ENCODE measurements at places on chromosomes 6 and 20.

- no peak for DNase-seq
Observed at GRCh38 chr6:117464700-117465099, 17.8 kb upstream of the DCBLD1 start.

DNA sequence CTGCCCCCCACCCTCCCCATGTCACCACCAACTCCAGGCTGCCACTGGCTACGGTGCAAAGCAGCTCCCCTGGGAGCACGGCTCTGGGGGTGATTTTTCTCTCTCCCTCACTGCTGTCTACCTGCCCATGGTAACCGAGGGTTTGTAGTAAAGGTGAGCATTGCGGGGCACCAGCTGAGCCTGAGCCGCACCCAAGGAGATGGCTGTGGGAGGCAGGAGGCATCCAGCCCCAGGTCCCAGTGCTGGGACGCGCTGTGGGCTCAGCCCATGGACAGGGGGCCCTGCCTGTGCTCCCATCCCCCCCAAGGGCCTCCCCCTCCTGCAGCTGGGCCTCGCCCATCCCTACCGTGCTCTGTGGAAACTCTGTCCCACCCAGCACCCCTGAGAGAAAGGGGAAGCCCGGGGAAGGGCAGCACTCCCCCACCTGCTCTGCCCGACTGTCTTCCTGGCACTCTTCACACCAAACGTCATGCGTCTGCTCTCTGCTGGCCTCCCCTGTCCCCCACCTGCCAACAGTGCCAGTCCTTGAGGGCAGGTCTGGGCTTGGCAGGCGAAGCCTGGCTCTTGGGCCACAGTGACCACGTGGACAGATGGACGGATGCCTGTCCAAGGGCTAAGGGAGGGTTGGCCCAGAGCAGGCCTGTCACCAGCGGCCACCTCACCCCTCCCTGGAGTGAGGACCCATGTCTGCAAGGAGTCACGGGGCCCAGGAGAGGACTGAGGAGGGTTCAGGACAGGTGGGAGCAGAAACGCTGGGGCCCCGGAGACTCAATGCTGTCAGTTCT lies 3.8 kb upstream of the CHRNA4 start:
- DNase-seq: no peak

DNA sequence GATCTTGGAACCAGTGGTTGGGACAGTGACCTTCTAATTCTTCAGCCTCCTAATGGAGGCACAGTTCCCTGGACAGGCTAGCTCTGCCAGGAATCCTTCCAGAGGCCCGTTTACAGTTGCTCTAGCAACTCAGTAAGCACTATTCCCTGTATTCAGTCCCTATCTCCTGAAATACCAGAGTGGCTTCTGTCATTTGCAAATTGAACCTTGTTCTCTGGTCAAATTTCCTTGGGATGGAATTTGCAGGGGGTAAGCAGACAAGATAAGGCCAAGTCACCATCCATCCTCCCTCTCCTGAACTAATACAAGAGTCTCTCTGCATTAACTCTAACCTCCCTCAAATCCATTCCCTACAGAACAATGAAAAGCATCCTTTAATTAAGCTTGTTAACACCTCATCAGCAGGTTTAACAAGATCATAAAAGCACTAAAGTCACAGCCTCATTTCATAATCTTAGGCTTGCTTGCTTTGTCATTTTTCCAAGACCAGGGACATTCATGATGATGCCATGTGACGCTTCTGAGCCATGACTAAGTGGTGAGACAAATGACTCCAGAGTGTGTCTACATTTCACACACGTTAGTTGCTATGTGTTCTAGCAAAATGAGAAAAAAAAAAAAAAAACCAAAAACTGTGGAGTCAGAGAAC lies 37.1 kb downstream of the SLC22A23 start:
- no peak for DNase-seq

- peak; percentile 42 for DNase-seq
Observed at GRCh38 chr20:3115190-3116107, 30.9 kb upstream of the AVP start.

DNA sequence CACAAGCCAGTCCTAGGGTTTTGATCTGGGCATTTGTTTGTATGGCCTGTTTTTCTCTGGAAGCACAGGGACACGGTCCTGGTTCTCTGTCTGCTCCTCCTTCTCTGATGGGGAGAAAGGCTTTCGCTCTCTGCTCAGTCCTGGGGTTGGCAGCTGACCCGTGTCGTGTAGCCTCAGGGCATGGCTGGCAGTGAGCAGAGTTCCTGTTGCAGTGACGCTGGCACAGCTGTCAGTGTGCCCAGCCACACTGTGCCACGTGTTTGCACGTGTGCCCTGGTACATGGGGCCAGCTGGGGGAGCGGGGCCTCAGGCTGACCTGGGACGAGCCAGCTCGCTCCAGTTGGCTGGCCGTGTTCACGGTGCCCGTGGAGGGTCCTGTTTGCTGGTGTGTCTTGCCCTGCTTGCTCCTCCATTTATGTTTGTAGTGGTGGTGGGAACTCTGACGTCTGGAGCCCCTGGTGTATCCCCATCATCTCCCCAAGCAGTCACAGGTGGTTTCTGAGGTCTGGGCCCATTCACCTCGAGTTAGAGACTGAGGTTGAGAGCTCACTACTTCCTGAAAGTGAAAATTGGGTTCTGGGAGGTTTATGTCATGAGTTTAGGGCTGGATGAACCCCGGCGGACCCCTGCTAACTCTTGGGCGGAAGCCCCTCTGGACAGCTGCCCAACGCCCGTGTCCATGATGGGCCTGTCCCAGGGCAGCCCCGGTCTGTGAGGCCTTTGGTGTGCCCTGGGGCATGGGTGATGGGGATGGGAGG lies 10.2 kb upstream of the DNAJC5 start:
- no peak for DNase-seq

DNA sequence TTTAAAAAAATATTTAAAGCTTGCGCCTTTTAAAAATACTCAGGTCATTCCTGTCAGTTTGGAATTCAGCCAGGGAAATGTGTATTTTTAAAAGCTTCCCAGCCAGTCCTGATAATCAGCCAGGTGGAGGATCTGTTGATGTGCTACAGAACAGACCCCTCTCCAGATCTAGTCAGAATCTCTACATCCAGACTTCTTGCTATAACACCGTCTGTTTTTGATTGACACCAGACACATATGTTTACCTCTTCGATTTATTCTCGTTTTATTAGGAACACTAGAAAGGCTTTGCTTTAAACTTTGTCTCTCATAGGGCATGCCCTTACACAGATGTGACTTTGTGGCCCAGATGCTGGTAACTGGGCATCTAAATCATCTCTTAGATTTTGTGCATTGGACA lies 11.7 kb downstream of the PARD6B start:
- DNase-seq: no peak

GRCh38 chr20:53611449-53611894 lies 17.8 kb upstream of the ZNF217 start:
- no peak for DNase-seq

DNA sequence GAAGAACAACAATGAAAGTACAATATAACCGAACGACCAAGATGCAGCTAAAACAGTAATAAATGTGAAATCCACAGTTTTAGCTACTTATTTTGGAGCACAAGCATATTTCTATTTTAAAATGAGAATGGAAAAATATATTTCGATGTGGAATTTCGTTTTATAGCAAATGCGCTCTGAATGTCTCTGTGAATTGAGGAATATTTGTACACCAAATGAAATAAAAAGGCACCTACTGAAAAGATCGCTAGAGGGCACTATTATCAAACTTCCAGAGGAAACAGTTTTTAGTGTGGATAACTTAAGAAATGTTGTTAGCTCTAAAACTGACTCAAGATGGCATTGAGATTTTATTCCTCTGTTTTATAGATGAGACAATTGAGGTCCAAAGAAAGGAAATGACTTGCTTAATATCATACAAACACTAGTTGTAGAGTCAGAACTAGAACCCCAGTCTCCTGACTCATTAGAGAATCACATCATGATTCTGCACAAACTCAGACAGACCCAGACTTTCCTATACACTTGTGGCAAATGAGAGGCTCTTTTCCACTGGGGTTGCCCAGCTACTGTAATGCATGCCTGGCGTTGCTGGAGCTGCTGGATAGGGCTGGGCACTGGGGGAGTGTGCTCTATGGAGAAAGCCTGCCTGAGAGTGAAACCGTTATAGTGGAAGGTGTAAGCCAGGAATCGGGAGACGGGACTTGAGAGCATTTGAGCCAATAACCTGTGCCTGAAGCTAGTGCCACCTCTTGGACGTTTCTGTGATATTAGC lies 51.9 kb downstream of the GCLC start:
- peak; percentile 59 for DNase-seq

DNA sequence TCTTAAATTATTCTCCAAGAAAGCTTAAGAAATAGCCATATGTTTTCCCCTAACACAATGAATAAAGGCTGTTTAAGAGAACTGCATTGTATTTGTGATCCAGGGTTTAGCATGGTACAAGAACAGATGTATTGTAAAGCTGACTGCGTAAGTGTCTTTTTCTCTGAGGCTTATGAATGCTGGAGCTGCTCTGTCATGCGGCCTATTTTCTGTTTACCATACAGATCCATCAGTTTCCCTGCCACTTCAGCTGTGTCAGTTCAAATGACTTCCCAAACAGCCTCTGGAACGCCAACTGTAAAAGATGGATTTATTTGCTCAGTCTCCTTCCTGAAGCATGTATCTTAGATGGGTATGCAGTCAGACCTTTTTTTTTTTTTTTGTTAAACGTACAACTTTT lies 419.3 kb upstream of the HS3ST5 start:
- no peak for DNase-seq

DNA sequence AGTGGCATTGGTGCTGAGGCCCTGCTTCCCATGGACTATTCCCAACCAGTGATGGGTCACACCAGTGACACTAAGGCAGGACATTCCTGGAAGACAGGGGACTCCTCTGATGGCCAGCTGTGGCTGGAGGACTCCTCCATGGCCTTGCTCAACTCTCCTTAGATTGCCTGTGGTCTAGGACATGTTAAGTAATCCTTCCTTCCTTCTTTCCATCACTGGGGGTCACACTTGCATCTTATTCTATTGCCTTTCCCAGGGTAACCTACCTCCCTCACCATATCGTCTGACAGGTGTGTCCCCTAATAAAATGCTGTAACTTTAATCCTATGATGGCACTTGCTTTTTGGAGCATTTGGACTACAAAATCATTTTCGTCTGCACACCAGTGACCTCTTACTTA lies 24.5 kb upstream of the HLA-A start:
- DNase-seq: no peak

DNA sequence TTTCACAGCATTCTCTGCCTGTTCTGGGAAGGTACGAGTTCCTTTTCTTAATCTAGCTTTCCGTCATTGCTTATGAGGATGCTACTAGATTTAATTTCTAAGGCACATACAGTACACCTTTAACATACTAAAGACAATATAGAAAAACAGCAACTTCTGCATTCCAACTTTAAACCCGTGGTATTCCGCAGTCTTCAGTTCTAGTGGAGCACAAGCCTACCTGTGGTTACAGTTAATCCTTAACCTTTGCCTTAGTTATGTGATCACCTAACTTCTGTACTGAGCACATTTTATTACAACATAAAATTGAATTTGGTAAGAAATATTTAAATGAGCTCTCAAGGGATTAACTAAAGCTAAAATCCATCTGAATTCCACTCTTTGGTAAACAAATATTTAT lies 289.5 kb downstream of the BTBD9 start:
- no peak for DNase-seq

GRCh38 chr6:29596381-29596900 lies 11.5 kb downstream of the OR2H2 start:
- DNase-seq: no peak

DNA sequence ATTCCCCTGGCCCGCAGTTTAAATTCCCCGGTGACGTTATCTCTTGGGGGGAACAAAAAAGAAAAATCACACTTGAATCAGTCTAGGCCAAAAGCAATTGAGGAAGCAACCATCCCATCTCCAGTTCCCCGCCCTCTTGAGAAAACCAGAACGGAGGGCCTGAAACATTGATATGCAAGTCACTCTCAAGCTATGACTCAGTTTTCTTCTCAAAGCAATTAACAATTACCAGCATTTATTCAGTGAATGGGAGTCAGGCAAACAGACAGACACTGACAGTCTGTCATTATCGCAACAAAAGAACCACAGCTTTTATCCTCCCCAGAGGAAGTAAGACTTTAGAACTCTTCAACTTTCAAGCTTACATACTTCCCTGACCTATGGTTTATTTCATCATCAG lies 100.9 kb downstream of the OPRM1 start:
- DNase-seq: no peak

DNA sequence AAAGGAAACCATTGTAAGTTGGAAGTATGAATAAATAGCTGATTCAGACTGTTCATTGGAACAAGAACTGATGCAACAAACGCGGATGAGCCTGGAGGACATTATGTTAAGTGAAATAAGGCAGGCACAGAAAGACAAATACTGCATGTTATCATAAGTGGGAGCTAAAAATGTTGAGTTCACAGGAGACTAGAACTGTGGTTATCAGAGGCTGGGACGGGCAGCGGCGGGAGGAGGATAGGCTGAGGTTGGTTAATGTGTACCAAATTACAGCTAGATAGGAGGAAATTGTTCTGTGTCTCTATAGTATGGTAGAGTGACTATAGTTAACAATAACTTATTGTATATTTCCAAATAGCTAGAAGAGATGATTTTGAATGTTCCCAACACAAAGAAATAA lies 40.8 kb downstream of the FAM229B start:
- DNase-seq: no peak

- no peak for DNase-seq
Observed at GRCh38 chr20:24017458-24017755, 28.8 kb upstream of the GGTLC1 start.

DNA sequence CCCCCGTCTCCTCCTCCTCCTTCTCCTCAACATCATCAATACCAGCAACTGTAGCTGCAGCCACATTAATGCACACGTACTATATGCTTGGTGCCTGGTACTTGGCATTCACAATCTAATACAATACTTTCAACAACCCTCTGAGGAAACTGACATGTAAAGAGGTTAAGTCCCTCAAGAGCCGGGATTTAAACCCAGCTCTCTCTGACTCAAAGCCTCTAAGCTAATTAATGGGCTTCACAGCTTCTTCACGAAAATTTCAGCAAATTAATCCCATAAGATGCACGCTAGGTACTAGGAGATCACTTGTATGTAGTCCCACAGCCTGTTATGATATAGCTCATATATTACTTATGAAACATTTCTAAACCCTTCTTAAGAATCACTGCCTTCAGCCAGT lies 73.1 kb upstream of the IPCEF1 start:
- no peak for DNase-seq

DNA sequence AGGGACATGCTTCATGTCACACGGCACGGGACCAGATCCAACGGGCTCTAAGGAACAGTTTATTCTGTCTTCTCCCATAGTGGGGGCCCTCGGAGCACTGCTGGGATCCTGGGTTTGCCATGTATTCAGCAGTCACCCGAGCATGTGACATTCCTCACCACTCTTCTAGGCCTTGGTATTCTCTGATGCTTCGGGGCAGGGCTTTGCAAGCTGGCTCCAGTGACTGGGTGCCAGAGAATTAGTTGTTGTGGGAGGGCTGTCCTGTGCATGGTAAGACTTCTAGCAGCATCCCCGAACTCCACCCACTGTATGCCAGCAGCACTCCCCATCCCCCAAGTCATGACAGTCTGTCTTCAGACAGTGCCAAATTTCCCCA lies 5.4 kb downstream of the CCN5 start:
- DNase-seq: no peak

GRCh38 chr6:132750455-132751248 lies 7.1 kb downstream of the VNN2 start:
- no peak for DNase-seq

GRCh38 chr6:87904011-87904410 lies 143.6 kb upstream of the SPACA1 start:
- DNase-seq: no peak

- DNase-seq: peak; percentile 77
Observed at GRCh38 chr20:50987493-50988210, 29.0 kb downstream of the MOCS3 start.
